Fibroblast of skin of left biceps (primary cell): ENCODE measurements at places on chromosomes 7 and 10.

DNA sequence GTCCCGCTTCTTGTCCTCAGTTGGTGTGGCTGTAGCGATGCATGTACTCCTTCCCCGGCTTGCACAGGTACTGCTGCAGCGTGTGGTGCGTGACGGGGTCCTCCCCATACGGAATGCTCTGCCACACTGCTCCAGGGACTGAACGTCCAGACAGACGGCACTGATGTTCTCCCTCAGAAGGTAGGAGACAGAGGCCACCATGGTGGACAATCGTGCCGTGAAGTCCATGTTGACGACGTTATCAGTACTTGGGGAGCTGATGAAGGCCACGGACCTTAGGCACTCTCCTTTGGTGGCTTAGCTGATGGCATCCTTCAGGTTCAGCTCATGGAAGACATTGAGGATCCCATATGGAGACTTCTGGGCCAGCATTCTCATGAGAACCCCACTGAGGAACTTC, 37.4 kb downstream of the AGAP6 start:
- DNase-seq, result no peak

- DNase-seq, result no peak
These were observed 98.6 kb upstream of the FGFR2 start for GRCh38 chr10:121696854-121697253.

- DNase-seq, result no peak
These were observed 102.7 kb downstream of the FAM53B start for GRCh38 chr10:124641282-124642087.

DNA sequence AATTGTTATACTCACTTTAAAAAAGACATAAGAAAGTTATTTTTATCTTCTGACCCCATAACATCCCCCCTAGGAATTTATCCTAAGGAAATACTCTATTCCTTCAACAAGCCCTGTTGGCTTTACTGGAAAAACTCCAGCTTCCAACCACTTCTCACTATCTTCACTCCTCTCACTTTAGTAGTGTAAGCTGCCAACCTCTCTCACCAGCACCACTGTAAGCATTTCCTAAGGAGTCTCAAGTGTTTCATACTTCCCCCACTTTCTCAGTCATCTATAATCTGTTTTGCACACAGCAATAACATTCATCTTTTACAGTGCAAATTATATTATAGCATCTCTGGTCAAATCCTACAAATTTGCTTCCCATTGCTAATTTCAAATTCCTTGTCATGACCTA, 45.8 kb downstream of the GPR85 start:
- no peak for DNase-seq

DNA sequence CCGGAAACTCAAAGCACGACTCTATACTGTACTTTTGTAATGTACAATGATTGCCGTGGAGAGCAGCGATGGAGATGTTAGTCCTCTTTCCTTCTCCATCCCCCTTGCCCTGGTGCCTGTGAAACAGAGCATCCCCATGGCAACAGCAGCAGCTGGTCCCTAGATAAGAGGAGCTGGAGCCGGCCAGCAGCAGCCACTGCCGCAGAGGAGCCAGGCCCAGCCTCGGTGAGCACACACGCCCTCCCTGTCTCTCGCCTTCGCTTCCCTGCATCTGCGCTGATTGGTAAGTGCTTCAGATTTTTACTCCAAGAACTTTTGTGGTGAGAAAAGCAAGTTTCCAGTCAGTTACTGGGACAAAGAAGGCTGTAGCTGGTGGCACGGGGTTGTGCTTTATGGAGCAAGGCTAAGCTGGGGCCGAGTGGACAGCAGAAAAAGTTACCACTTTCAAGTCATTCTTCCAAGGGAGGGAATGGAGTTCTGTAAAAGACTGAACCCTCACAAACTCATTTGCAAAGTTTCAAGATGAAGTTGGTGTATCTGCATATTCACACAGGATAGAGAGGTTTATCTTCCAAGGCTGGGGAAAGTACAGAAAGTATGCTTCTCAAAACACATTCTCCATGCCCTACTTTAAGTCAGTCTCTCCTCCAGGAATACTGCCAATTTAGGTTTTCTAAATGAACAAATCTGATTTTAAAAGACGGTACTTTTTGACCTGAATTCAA, at the start of gene PPP1R17:
PPP1R17 (plus strand) TSS at position 192 of the 725 bp plus-strand sequence. CDS start 5,227 bp downstream, outside the sequence.
- no peak for DNase-seq

- DNase-seq, result no peak
These were observed 214.4 kb downstream of the CREB5 start for GRCh38 chr7:28626624-28627262.

DNA sequence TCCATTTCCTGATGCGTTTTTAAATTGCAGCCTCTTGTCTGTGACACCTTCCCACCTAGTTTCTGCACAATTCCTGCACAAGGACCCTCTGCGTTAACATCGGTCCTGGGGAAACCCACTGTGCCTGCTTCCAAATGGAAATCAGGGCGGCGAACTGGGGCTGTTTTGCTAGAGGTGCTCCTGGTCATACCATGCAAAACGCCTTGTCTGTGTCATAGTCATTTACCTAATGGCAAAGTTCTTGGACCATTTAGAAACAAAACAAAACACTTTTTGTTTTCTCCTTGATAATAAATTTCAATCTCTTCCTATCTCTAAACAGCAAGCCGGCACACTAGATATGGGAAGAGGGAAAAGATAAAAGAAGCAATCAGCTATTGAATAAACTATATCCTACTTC, 206.9 kb upstream of the KLF14 start:
- DNase-seq, result no peak

DNA sequence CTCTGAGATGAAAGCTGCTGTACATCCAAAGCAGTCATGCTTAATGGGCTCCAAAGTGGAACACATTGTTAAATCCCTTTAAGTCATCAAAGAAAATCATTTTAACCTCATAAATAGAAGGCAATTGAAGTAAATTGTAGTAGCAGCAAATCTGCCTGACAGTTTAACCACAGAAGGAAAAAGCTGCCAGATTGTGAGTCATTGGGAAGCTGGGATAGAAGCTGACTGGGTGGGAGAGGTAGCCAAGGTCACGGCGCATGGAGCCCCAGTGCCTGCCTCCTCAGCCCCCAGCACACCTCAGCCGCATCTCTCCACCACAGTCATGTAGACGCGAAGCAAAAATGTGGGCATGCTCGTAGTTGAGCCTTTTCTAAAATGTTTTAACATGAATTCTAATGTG, 44.0 kb downstream of the TARP start:
- DNase-seq, result no peak

DNA sequence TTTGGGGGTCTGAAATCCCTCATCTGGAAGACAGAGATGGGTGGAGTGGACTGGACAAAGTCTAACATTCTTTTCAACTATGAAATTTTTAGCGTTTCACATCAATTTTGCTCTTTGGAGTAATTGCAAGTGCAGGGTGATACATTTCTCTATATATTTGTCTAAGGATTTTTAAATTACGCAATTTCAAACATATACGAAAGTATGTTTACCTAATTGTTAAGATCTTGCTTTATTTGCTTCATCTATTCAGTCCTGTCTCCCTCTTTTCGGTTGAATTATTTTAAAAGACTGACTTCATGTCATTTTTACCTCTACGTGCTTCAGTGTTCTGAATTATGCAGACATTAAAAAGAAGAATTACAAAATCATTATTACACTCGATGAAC, 101.9 kb upstream of the CREB5 start:
- no peak for DNase-seq

DNA sequence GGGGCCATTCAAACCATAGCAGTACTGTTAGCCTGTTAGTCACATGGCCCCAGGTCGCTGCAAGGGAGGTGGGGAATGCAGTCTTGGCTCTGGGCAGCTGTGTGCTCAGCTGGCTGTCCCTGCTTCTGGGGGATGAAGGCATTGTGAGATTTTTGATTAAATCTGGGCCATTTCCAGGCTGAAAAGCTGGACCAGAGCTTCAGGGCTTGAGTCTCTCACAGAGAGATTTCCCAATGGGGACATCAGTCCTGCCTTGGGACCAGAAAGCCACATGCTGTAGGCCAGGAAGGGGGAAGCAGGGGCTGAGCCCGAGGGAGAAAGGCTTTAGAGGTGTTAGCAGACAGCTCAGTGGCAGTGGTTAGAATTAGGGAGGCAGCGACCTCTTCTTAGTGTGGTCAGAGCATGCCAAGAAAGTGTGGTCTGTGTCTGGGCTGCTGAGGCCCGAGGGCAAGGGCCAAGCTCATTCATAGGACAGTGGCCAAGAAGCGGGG, 33.6 kb downstream of the PALD1 start:
- no peak for DNase-seq

DNA sequence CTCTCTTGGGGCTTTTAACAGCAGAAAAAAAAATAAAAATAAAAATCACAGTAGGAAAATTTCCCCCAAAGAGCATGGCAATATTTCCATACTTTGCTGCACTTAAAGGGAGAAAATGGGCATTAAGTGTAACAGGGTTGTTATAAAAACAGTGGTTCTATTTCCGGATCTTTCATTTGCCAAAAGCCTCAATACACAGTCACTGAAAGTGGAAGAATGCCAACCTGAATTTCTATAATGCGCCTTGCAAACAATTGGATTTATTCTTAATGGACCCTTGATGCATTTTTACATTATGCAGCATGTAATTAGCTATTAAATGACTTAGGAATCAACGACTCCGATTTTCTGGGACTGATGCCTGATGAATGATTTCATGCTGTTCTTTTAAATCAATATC, 127.6 kb upstream of the NANOS1 start:
- no peak for DNase-seq

DNA sequence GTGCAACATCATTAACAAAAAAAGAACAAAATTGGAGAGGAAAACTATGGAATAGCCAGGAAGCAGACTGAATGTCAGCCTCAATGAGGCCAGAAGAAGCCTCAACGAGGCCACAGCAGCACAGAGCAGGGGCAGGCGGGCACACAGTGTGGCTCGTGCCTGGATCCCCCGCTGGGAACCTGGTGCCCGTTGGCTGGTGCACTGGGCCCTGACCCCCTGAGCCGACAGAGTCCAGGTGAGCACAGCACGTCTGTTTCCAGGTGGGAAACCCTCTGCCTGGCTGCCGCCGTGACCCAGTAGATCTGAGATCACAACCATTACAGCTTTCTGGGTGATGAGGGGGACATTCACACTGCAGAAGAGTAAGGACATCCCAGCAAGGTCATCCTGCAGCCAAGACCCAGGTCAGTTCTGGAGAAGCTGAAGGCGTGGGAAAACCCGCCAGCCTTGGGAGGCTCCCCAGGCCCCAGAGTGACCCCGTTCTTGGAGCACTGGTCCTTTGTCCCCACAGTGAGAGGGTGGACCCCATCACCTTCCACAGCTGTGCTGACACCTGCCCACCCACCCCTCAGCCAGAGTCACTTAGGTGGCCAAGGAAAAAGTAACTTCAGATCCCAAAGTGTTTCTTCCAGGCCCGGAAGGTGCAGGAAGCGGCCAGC, 222.1 kb downstream of the ADARB2 start:
- DNase-seq, result no peak

- DNase-seq, result no peak
These were observed 9.7 kb downstream of the PUS7 start for GRCh38 chr7:105512415-105512814.

- no peak for DNase-seq
These were observed 15.9 kb downstream of the ITPRIP start for GRCh38 chr10:104322416-104322782.

DNA sequence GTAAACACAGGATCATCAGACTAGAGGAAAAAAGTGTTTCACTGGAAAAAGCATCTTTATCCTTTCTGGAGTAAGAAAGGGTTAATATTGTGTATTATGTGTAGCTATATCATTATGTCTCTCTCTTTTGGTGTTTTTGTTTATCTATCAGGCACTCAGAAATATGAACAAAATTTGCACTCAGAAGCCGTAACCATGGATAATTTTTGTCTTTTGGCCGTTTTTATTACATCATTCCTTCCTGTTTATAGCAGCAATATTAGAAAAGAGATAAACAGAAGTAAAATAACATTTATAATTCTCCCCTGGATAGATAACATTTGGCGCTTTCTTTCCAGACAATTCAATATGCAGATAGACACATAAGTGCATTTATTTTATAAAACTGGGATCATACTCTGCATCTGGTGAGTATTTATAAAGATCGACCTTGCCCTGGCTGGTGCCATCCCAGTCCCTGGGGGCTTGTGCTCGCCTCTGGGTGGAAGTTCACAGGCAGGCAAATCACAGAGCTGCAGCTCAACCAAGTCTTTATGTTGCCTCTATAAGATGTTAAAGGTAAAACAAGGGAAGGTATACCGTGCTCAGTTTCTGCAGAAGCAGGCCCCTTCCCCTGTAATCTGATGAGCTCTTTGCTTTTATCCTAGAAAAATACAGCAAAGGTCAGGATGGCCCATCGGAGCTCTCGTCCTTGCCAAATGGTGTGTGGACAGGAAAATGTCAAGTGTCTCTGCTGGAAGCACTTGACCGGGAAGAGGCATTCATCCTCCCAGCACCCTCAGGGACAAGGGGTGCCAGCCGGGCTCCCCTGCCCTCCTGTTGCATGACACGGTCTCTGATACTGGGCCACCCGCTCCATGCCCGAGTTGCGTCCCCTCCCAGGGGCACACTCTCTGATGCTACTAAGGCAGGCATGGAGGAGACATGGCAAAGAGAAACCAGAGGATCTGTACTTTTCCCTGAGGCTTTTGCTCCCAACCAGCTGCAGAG, 43.9 kb downstream of the PYROXD2 start:
- no peak for DNase-seq

DNA sequence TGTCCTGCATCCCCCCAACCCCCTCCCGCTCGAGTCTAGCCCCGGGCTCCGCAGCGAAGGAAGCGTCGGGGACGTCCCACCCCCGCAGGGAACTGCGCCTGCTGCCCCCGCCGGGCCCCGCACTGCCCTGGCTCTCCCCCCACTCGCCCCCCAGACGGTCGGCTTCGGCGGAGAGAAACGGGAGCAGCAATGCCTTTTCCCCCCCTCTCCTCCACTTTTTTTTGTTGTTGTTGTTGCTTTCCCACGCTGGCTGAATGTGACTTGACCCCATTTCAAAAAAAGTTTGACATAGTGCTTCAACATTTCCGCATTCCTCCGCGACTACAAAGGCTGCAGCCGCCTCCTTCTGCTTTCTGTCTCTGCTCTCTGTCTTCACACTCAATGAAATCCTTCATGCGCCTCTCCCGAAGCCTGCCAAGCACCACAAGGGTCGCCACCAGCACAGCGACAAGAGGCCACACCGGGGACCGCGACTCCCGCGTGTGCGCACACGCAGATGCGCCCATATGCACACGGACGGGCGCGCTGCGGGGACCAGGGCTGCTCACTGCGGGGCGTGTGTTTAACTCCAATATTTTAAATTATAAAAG, 1.0 kb downstream of the CDK6 start:
- no peak for DNase-seq

GRCh38 chr7:135770139-135770710, 21.6 kb upstream of the FAM180A start:
- no peak for DNase-seq

DNA sequence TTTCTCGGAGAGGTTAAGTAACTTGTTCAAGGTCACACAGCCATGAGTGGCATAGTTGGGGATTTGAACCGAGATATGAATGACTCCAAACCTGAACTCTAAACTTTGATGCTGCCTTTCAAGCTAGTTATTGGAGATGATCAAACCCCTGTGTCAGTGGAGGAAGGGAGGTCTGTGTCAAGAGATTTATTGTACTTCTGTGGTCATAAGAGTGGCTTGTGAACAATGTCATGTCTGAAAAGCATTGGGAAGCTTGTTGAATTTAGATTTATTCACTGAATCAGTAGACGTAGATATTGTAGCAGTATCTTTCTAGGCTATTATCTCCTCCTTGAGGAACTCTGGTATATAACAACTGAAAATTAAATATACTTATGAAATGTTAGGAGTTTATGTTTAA, 27.3 kb downstream of the SNX10 start:
- no peak for DNase-seq

- DNase-seq, result no peak
These were observed 79.0 kb upstream of the ODAD2 start for GRCh38 chr10:28077889-28078288.

- DNase-seq, result no peak
These were observed 6.6 kb downstream of the FLNC start for GRCh38 chr7:128836729-128837348.
